ENCODE measurements at places on chromosomes 2 and 18.

GRCh38 chr2:13558368-13558767 is 841.6 kb downstream of the TRIB2 start:
- DNase-seq, result no peak

DNA sequence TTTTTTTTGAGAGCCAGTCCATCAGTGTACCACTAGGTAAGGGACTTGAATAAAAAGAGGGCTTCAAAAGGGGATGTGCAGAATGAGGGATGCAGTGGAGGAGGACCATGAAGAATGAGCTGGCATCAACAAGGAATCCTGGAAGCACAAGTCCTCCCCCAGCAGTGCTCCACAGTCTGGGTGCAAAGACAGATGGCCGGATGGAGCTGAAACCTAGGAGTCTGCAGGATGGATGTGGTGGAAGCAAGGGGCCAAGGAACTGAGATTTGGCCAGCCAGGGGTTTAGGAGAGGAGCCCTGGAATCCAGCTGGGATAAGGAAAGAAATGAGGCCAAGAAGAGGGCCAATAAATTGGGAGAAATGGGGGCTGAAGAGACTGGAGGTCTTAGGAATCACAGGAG is 51.8 kb upstream of the RAB6C start:
- no peak for DNase-seq

DNA sequence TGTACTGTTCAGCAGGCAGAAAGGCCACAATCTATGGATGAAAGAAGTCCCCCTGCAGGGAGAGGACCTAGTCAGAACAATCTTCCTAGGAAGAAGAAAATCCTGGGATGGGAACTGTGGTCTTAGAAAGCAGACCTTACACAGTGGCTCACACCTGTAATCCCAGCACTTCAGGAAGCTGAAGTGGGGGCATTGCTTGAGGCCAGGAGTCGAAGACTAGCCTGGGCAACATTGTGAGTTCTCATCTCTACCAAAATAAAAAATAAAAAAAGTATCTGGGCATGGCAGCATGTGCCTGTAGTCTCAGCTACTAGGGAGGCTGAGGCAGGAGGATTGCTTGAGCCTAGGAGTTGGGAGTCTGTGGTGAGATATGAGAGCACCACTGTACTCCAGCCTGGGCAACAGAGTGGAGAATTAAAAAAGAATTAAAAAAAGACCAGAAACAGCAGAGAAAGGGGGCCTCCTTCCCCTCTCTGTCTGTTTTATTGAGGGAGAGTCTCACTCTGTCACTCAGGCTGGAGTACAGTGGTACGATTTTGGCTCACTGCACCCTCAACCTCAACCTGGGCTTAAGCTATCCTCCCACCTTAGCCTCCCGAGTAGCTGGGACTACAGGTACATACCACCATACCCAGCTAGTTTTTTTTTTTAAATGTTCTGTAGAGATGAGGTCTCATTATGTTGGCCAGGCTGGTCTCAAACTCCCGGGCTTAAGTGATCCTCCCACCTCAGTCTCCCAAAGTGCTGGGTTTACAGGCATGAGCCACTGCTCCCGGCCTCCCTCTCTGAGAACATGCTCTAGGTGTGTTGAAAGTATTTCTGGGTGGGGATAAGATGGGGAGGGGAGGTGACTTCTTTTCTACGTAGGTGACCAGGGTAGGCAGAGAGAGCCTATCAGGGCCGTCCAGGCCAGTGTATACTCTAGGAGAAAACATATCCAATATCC is 7.4 kb downstream of the RHOB start:
- no peak for DNase-seq

GRCh38 chr2:108492364-108492763 is 41.9 kb upstream of the LIMS1 start:
- DNase-seq, result peak; percentile 32

DNA sequence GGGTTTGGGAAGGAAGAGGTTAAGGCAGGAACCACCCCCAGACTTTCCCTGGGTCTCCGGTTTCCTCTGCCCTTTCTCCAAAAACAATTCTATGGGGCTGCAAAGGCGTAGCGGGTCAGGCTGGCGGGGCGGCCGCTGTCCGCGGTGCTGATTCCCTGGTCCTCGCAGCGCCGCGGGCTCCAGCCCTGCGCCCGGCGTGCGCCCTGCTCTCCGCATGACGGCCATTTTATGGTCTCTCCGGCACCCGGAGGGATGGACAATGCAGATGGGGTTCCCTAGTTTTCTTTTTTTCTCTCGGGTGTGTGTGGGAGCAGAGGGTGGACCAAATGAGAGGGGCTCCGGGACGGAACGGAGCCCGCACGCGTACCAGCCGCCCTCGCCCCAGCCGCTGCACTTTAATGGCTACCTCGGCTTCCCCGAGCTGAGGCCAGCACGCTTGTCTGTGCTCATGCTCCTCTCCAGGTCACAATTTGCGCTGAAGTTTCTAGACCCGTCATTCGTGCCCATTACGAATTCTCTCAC is 1.6 kb downstream of the ST8SIA3 start:
- peak; percentile 23 for DNase-seq

DNA sequence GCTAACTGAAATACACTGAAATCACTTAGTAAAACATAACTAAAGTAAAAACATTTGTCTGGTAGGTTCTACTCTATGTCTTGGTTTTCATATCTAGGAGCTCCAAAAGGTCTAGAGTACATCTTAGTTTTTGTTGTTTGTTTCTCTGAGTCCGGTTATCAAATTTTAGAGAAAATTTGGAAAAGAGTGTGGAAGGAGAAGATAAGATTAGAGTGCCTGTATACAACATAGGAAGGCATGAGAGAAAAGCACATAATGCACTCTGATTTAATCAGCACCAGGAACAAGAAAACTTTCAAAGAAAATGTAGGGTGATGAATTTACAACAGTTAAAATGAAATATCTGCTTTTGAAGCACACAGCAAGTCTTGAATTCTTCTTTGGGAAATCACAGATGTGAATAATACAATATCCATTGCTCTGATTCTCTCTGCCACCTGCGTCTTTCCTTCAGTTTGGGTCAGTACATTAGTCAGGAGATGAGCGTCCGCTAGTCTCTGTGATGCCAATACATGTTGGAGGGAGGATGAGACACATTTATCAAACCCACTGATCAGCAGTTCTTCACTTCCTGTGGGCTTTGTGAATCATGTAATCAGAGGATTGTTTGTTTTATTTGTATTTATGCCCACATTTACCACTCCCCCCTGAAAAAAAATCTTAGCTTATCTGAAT is 477.8 kb upstream of the GCFC2 start:
- no peak for DNase-seq

DNA sequence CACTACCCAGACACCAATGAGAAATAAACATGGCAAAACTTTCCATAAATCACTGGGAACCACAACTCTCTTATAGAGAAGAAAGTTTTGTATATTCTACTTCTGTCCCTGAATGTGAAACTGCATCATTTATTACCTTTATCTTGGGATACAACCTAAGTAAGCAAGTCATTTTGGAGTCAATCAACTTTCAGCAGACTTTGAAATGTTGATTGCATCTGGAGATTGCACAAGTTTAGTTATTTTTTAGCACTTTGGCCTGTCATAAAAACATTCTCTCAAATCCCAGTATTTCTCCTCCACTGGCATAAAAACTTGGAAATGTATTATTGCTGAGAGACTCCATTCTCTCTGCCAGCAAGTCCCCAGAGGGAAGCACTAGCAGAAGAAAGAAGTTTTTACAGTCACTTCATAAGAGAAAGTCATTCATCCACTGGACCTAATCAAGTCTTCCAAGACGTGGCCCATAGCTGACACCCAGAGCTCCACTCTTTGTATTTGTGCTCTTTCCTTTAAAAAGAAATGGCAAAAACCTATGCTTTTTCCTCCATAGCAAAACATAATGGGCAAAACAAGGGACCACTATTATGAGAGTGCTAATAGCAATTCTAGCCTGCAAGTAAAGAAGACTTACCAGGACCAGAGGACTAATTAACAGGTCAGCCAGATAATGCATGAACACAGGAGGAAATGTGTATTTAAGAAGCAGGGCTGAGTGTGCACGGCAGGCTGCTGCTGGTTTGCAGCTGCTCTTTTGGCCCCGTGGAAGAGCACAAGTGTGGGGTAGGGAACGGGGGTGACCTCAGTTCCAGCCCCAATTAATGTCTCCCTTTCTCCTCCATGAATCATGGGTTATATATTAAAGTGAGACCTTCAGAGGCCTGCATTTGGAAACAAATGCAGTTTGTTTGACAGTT is 171.5 kb downstream of the INO80D start:
- DNase-seq, result no peak

DNA sequence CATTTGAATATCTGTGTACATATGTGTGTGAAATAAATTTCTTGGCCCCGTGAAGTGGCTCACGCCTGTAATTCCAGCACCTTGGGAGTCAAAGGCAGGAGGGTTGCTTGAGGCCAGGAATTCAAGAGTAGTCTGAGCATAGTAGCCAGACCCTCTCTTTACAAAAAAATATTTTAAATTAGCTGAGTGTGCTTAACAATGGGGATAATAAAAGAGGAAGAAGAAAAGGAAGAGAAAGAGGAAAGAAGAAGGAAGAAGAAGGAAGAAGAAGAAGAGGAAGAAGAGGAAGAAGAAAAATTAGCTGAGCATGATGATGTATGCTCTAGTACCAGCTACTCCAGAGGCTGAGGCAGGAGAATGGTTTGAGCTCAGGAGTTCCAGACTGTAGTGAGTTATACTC is 52.1 kb upstream of the XPO1 start:
- DNase-seq, result no peak

DNA sequence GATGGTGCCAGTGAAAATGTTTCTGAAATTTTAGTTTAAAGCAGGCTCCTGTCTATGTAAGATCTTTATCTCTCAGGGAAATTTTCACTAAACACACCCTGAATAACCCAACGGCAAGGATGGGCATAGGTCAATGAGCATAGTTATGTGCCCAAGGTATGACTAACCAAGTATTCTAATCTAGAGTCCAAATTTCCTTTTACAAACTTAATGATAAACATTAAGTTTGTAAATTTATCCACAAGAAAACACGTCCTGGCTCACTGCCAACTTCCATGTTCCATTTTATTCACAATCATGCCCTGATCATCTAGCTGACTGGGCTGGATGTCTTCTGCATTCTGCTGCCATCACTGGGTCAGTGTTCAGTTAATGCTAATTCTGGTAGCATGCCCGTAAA is 151.2 kb downstream of the SRBD1 start:
- no peak for DNase-seq

DNA sequence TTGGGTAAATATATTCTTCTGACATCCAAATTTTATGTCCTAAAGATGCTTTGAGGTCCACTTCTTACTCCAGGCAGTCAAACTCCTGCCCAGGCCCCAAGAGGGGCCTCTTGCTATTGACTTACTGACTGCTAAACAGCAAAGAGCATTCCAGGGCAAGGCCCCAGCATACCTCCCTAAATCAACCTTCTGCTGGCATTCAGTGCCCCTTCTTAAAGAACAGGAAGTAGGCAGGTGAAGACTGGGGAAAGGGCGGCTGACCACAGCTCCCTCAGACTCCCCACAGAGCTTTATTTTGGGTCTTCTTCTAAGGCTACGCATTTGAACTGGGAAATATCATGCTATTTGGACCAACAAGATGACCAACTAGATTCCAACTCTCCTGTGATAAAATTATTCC is 68.9 kb downstream of the USP40 start:
- no peak for DNase-seq

GRCh38 chr2:194464964-194465638 is 1191.9 kb upstream of the SLC39A10 start:
- no peak for DNase-seq

DNA sequence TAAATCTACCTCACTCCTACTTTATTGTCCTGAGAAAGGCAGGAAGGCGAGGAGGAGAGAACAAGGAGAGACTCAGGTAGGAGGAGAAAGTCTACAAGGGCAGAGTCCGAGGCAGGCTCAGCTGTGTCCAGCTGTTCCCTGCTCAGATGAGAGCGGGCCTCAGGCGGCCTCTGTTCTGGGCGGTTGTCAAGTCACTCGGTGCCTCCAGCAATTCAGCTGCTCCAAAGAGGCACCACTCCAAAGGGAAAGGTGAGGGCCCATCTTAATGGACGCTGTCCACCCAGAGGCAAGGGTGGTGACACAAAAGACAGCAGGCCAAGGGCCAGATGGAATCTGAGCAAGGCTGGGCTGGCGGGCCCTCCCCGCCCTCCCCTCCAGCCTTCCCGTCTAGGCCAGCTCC is 101.4 kb upstream of the EPAS1 start:
- DNase-seq, result no peak

GRCh38 chr18:22451796-22452195 is 34.1 kb upstream of the CTAGE1 start:
- no peak for DNase-seq

DNA sequence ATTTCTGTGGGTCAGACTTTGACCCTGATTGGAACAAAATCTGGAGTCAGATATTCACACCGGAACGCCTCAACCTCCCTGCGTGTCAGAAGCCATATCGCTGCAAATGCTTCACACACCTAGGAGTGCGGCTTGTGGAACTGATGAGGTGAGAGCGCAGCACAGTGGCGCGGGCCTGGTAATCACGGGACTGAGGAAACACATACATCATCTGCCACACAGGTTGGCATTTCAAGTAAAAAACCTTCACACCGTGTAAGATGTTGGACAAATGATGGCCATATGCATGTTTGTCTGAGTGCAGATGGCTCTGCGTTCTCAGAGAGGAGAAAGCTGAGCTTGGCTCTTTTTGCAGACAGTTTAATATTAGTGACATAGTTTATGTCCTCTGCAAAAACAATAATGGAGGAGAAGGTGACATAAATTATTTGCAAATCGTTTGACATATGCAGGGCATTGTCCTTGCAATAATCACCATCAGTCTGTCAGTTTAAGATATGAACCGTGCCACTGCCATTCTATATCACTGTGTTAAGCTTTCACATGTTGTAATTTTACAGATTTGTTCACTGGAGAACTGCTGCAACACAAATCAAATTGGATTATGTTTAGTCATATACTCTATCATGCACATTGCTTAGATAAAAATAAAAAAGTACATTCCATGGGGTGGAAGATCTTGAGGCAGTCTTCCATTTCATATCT is 101.4 kb downstream of the MTX2 start:
- DNase-seq, result no peak

- DNase-seq, result no peak
Observed at GRCh38 chr2:168649105-168649504, 153.3 kb upstream of the NOSTRIN start.

- DNase-seq, result no peak
Observed at GRCh38 chr2:48415836-48416515, 114.0 kb upstream of the STON1 start.

- DNase-seq, result no peak
Observed at GRCh38 chr2:24492421-24493279, 1.6 kb downstream of the NCOA1 start.

DNA sequence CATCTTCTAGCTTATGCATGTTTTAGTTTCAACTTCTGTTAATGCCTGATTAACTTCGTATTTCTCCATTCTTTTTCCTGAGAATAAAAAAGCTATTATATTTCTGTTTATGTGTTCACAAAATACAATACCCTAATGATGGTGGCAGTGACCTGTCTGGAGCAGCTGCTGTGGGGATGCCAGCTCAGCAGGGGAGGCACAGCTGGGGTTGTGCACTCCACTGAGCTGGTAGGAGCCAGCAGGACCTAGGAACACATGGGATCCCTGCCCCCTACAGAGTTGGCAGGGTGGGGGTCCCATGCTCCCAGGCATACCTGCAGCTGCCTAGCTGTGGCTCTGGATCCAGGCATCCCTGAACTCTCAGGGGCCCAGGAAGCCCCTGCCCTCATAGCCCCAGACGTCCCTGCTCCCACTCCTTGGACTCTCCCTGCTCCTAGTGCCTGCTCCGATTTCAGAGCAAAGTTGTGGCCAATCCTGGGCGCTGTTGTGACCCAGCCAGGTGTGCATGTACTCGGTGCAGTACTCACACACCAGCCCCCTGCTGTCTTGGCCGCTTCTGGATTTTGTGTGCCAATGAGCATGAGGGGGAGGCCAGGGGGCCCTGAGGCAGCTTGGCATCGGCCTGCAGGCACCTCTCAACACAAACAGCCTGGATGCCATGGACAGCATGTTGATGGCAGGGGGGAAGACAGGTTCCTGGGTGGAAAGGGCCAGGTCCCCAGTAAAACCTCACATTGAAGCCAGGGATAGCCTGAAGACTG is 546.0 kb downstream of the ZNF804A start:
- no peak for DNase-seq

All from kidney glomerular epithelial cell (primary cell).